ENCODE measurements at places on chromosomes 4 and X. TPM values are rescaled to one million over a fixed set of nuclear protein-coding genes. Genes with fewer than 3 reads are reported as not detected.

Gene PDZD4
- total RNA-seq, result 0.14 TPM

Gene PTTG2
- total RNA-seq, result not detected

Gene NEUROG2
- total RNA-seq, result not detected

Gene PROM1
- not detected for total RNA-seq

Gene MAGEA8
- total RNA-seq, result not detected

Gene ARX
- not detected for total RNA-seq

Gene CPZ
- total RNA-seq, result 14.5 TPM

Measured in smooth muscle cell of bladder (primary cell).